ENCODE measurements at places on chromosomes 5 and 9. TPM values are rescaled to one million over a fixed set of nuclear protein-coding genes. Genes with fewer than 3 reads are reported as not detected.

The SPINK6 gene
- total RNA-seq, result not detected

The IFNA13 gene
- total RNA-seq, result not detected

The LURAP1L gene
- 13.3 TPM for total RNA-seq

The CD180 gene
- 1.7 TPM for total RNA-seq

The TEX53 gene
- total RNA-seq, result not detected

The SH3TC2 gene
- total RNA-seq, result 14.5 TPM

The HAVCR1 gene
- total RNA-seq, result 0.20 TPM

The SOHLH1 gene
- 0.99 TPM for total RNA-seq

The ACSL6 gene
- 27.9 TPM for total RNA-seq

The SHLD3 gene
- total RNA-seq, result 6.2 TPM

The NRG2 gene
- 4.6 TPM for total RNA-seq

The GRM6 gene
- total RNA-seq, result under 0.01 TPM

The PCDHA1 gene
- 4.5 TPM for total RNA-seq

The CA9 gene
- total RNA-seq, result 3.1 TPM

The BARHL1 gene
- total RNA-seq, result not detected

The FOXI1 gene
- total RNA-seq, result not detected

The RLN2 gene
- 0.66 TPM for total RNA-seq

The PCDHGB3 gene
- 6.0 TPM for total RNA-seq

The RASGRF2 gene
- 17.1 TPM for total RNA-seq

The PCDHB2 gene
- total RNA-seq, result 5.2 TPM

The ZFP2 gene
- total RNA-seq, result 7.7 TPM

The SMIM33 gene
- not detected for total RNA-seq

The MYMK gene
- total RNA-seq, result not detected

The C9orf50 gene
- total RNA-seq, result not detected

The RAB3C gene
- 115 TPM for total RNA-seq

The RBM27 gene
- 33.9 TPM for total RNA-seq

The MEF2C gene
- total RNA-seq, result 61.4 TPM

The PCDHGA9 gene
- 10.9 TPM for total RNA-seq

The SLC46A2 gene
- total RNA-seq, result 0.30 TPM

The GABRP gene
- total RNA-seq, result 0.28 TPM

The PIP5K1B gene
- 19.9 TPM for total RNA-seq
